ENCODE measurements at places on chromosomes 5 and 9.

- no peak for DNase-seq
These were observed 221.3 kb downstream of the GRIA1 start for GRCh38 chr5:153711755-153712154.

GRCh38 chr9:37179576-37179975 lies 59.2 kb downstream of the ZCCHC7 start:
- no peak for DNase-seq

DNA sequence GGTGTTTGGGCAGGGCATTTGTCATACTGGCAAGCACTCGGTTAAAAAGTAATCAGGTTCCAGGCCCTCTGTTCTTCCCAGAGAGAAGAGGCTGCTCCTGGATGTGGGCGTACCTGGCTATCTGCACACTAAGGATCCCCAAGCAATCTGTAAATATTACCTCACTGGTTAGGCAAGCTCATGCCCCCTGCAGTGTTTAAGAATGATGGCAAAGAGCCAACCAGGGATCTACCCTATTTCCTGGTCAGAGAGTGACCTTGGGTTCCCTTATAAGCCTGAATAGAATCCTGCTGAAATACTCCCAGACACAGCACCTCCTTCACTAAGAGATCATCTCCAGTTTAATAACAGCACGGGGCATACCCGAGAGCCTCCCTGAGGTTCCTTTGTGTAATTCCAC lies 181.2 kb downstream of the PIK3R1 start:
- peak; percentile 60 for DNase-seq

GRCh38 chr5:19739671-19740070 lies 248.3 kb downstream of the CDH18 start:
- DNase-seq, result no peak

DNA sequence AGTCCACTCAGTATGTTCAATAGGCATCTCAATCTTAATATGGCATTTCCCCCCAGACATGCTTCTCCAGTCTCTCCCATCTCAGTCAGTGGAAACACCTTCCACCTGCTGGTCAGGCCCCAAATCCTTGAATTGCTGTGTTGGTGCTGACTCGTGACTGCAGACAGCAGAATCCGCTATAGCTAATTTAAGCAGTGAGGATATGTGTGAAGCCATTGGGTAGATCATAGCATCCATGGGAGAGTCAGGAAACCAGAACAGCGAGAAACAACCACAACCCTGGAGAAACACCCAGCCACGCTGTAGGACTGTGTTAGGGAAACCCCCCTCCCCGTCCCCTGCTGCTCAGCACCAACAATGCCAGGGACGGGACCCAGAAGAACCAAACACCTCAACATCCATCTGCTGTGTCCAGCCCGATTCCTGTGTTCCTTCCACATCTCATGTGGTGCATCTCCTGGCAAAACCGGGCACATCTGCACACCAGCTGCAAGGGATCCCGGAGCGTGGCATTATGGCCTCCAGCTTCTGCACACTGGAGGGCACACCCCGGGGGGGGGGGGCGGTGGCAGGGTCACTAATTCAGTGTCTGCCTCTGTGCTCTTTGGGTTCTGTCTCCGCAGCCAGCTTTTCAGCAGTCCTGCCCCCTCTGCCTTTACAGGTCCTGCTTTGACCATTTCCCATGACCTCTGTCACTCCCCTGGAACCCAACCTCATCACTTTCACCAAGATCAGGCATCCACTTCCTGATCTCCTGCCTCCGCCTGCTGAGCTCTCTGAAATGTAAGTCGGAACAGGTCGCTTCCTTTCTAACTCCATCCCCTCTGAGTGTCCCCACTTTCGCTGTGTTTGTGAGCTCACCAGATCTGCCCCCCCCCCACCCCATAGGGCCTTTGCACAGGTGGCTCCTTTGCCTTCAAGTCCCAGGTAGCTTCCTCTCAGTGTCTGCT lies 2.4 kb upstream of the PLEKHG4B start:
- no peak for DNase-seq

GRCh38 chr5:36900283-36900682 lies 23.7 kb downstream of the NIPBL start:
- DNase-seq, result no peak

GRCh38 chr5:180101451-180102105 lies 30.0 kb upstream of the RNF130 start:
- DNase-seq, result no peak

GRCh38 chr5:45376417-45376816 lies 319.8 kb downstream of the HCN1 start:
- no peak for DNase-seq

GRCh38 chr5:116144103-116144502 lies 59.3 kb downstream of the COMMD10 start:
- DNase-seq, result no peak

GRCh38 chr9:13556656-13557055 lies 277.2 kb upstream of the MPDZ start:
- DNase-seq, result no peak

DNA sequence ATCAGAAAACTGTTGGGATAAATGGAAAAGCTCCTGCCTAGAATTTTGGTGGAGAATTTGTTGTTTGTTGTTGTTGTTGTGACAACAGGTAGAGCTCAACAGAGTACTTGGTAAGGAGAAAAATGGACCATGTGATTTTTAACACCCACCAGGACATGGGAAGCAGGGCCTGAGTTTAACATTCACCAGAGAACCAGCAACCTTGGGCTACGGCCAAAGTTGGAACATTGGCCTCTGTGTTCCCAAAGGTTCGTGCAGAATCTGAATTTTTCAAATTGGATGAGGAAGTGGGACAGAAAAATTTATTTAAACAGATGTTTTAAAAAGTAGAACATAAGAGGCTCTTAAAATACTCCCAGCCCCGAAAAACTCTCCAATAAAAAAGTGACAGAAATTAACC lies 127.0 kb downstream of the GNA14 start:
- no peak for DNase-seq

GRCh38 chr9:88477300-88477751 lies 57.7 kb upstream of the NXNL2 start:
- no peak for DNase-seq

- no peak for DNase-seq
These were observed 31.7 kb downstream of the HSDL2 start for GRCh38 chr9:112411626-112412027.

DNA sequence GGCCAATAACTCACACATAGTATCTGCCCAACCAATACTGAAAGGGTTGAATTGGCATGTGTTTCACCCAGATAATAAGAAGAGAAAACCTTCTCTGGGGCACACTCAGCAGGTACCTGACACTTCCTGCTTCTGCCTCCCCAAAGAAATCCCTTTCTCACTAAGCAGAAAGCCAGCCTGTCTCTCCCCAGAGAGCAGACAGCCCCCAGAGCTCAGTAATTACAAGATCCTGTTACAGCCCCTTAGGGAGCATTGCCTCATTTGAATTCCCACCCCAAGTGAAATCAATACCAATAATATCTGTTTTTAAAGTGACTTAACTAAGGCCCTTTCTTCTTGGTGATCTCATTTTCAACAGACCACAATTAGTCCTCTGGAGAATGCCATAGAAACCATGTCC lies 38.5 kb upstream of the FOXI1 start:
- DNase-seq, result no peak

- peak; percentile 29 for DNase-seq
These were observed 608 bp downstream of the ENTR1 start for GRCh38 chr9:136409557-136410455.

DNA sequence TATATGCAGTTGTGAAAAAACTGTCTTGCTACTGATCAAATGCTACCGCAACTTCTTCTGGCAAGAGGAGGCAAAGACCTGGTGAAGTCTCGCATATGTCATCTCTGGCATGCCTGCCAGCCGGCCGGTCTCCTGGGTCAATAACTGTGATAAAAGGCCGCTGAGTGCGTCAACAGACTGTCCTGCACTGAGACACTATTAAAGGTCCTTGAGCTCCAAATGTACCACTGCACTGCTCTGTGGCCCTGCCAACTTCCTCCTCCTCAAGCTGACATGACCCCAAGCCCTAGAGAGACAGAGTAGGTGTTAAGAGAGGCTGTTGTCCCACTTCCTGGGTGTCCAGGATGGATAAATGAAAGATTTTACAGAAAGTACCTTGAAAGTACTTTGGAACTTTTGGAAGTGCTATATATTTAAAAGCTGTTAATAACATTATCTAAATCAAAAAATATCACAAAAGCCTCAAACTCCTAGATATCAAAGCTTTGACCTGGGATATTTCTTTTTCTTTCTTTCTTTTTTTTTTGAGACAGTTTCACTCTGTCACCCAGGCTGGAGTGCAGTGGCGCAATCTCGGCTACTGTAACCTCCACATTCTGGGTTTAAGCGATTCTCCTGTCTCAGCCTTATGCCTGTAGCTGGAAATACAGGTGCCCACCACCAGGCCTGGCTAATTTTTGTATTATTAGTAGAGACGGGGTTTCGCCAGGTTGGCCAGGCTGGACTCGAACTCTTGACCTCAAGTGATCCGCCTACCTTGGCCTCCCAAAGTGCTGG lies 31.5 kb downstream of the RAPGEF1 start:
- peak; percentile 31 for DNase-seq

- no peak for DNase-seq
These were observed 4.1 kb upstream of the KCNMB1 start for GRCh38 chr5:170393235-170393634.

DNA sequence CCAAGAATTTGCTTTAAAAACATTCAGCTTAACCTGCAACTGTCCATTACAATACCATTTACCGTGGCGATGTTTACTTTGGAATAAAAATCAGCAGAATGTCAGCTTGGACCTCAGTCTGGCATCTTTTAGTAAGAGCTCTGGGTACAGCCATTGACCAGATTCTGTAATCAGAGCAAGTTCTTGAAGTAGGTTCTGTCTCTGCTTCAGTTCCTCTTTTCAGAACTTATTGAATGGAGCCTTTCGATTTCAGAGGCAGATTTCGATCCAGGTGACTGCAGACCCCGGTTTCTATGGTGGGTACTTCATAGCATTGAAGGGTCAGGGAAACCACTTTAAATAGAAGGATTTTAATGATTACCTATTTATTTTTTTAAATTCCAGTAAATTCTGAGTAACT lies 53.4 kb upstream of the SV2C start:
- no peak for DNase-seq

DNA sequence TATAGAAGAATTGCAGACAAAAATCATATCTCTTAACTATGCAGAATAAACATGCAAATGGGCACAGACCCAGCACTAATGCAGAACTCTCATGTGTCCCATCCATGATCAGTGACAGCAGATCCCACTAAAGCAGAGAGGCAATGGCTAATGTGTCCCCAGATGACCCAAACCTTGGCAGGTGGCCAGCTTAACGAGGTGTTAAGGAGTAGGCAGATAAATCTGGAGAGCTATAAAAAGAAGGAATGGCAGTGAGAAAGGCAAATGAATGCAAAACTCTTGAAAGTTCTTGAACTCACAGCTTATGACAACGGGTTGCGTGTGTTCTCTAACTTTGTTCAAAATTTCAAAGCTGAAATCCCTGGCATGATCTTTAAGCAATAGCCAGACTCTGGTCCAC lies 265.4 kb downstream of the RASEF start:
- DNase-seq, result no peak

DNA sequence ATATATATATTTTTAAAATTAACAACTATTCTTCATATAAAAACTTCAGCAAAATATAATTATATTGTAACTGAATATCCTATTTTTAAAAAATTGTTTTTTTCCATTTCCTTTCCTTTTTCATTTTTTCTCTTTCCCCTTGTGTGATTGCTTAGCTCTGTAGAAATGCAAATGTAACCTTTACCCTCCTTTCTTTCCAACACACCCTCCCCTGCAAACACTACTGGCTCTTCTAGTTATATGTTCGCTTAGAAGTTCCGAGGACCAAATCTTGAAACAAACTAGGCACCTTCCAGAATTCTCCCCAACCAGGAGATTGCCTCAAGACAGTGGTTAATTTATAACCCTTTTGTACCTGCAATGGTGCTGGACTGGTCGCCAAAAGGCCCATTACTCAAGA lies 1980.0 kb upstream of the CDH6 start:
- DNase-seq, result no peak

GRCh38 chr5:170633235-170634081 lies 129.6 kb downstream of the KCNIP1 start:
- no peak for DNase-seq

- DNase-seq, result no peak
These were observed 429.9 kb downstream of the NR2F1-AS1 start for GRCh38 chr5:93151121-93151520.

DNA sequence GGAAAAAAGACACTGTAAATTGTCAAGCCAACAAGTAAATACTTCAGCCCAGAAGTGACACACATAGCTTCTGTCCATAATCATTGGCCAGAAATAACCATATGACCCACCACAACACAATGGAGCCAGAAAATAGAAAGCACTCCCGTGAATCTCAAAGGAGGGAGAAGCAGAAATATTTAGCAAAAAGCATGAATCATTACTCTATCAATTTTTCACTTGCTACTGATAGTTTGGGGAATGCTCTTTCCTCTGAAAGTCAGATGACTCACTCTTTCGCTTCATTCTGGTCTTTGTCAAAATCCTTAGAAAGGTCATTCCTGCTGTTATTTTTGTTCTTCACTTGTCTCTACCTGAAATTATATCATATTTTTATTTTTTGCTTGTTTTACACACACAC lies 312.6 kb downstream of the TMEM232 start:
- no peak for DNase-seq

DNA sequence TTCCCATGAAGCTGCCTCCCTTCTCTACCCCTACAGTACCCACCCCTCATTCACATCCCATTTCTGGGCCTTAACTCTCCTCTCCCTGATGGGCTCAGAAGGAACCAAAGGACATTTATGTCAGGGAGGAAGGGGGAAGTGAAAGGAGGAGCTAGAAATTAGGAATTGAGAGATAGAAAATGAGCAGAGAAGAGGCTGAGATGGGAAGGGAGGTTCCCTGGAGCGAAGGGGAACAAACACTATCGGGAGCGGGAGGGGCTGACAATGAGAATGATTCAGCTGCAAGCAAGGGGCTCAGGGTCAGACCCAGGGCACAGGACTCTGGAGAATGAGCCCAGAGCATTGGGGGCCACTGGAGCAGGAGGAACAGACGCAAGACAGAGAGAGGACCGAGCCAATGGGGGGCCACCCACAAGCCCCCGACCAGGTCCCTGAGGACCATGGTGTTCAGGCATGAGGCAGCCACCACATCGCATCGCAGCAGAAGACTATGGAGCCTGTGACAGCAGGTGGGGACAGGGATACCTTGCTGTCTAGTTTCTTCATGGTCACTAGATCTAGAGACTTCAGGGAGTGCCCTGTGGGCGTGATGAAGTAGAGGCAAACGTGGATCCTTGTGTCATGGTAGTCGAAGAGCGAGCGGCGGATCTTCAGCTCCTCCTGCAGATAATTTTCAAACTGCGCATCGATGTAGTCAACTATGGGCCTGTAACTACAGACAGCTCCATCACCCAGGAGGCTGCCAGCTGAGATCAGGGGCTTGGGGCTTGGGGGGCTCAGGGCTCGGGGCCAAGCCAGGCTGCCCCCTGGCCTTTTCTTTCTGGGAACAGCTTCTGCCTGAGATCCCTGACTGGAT lies 13.6 kb downstream of the SEPTIN8 start:
- DNase-seq, result no peak
